Activated CD8-positive, alpha-beta memory T cell treated with anti-CD3 and anti-CD28 coated beads for 48 hours (primary cell): ENCODE measurements at places on chromosomes 1 and 21.

- no peak for DNase-seq
Measured at GRCh38 chr1:32172621-32173245, 6.7 kb upstream of the TXLNA start.

GRCh38 chr21:44372616-44373015, 19.2 kb downstream of the TRPM2 start:
- DNase-seq, result no peak

DNA sequence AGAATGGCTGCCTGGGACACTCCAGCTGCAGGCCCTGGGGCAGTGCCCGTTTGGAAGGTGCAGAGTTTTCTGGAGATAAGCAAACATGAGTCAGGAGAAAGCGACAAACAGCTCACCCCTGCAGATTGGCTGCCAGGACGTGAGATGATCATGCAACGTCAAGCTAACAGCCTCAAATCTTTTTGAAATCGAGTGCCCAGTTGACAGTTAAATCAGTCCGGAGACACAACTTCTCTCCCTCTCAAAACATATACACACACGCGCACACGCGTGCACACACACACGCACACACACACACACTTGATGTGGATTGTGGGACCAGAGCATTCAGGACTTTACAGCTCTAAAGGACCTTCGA, 49.4 kb downstream of the TENT5C start:
- no peak for DNase-seq

- no peak for DNase-seq
Measured at GRCh38 chr1:33569331-33569730, 96.9 kb downstream of the ZSCAN20 start.

GRCh38 chr1:66271216-66271903, 262.6 kb upstream of the SGIP1 start:
- no peak for DNase-seq

DNA sequence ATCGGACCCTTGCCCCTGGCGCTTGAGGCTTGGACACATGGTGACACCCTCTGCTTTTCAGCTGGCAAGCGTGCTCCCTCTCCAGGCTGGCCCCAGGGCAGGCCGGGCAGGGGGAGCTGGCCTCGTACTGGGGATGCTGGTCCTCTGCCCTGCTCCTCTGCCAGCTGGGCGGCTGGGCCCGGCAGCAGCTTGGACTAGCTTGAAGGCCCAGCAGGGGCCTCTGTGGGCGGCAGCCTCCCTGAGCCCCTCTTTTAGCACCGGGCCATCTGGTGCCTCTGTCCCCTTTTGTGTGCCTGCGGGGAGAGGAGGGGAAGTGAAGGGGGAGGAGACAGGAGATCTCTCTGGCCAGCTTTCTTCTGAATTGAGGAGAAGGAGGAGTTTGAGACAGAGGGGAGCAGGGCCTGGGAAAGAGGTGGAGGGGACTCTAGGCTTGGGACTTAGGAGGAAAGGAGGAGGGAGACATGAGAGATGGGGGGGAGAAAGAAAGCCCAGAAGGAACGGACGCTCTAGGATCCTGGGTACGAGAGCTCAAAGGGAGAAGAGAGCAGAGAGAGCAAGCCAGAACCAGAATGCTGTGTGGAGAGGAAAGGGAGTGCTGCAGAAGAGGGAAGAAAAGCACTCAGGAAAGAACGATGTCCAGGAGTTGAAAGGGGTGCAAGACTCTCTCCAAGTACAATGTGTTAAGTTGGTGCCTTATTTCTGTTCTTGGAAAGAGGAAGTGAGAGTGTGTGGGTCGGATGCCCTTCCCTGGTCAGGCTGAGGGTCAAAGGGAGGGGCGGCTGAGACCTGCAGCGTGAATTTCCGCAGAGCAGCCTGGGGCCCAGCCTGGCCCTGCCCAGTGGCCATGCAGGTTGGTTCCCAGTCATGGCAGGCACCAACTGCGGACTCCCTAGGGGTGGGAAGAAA, 40.3 kb downstream of the IER5 start:
- DNase-seq, result no peak

DNA sequence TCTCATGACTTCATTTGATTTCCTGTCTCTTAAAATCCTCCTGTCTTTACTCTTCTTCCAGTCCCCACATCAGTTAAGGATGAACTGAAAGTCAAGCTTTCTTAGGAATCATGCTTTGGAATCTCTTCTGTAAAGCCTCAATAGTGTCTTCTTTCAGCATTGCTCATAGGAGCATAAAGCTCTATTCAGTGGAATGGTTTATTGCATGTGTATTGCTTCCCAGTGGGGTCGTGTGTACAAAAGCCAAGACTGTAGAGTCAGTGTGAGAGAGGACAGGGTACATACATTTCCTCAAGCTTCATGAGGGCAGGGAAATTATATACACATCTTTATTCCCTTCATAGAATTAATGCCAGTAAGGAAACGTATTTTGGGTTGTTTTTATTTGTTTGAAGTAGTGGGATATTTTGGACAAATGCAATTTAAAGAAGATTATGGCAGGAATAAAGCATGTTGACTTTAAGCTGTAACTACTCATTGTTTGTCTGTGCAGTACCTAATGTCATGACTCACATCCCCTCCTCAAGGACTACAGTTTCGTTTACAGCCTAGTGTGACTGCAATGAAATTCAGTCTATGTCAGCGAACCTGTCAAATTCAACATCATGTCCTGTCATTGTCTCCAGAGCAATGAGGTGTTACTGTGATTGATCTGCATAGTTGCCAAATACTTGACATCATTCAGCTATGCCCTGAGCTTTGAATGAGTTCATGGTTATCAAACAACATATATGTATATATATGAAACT, 2164.2 kb downstream of the NCAM2 start:
- no peak for DNase-seq

- DNase-seq, result no peak
Measured at GRCh38 chr21:36861595-36862323, 104.7 kb downstream of the HLCS start.

DNA sequence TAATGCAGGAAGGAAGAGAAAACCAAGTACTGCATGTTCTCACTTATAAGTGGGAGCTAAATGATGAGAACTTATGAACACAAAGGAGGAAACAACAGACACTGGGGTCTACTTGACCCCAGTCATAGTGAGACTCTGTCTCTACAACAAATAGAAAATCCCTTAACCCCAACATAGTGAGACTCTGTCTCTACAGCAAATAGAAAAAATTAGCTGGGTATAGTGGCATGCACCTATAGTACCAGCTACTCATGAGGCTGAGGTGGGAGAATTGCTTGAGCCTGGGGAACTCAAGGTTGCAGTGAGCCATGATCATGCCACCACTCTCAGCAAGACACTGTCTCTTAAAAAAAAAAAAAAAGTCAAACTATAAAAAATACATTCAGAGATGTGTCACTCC, 42.7 kb downstream of the GIPC2 start:
- no peak for DNase-seq

DNA sequence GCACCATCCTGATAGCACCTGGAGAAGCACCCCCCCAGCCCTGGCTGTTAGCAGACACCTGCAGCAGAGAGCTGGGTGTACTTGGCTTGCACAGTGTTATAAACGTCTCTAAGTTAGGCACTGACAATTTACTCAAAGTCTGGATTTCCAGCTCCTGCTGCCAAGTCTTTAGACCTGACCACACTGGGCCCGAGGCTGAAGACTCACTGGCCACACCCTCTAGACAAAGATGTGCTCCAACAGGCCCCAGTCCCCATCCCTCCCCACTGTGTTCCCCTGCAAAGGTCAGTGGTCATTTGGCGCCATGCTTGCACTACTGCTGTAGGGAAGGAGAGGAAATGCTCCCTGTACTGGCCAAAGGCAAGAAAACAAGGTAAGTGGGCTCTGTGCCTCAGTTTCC, 31.1 kb downstream of the PADI6 start:
- no peak for DNase-seq

DNA sequence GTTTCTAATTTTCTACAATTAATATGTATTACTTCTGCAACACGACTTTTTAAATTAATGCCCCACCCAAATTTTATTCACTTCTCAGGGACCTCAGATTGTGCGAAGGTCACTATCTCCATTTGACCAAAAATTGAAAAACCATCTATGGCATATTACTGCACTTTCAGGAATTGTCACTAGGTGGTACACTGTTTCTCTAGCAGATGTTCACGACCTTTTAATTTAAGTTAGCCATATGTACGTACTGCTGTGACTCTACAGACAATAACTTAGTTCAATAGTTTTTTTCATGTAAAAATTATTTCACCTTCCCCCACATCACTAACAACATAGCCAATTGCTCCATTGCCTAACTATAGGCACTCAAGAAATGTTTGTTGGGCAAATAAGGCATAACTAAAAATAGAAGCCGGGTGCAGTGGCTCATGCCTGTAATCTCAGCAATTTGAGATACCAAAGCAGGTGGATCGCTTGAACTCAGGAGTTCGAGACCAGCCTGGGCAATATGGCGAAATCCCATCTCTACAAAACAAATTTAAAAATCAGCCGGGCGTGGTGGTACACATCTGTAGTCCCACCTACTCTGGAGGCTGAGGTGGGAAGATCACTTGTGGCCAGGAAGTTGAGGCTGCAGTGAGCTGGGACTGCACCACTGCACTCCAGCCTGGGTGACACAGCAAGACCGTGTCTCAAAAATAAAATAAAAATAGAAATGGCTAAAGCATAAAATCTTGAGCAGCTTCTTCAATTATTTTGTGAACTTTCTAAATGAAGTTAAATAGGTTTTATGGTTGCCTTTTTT, 75.7 kb upstream of the PKN2 start:
- DNase-seq, result no peak

DNA sequence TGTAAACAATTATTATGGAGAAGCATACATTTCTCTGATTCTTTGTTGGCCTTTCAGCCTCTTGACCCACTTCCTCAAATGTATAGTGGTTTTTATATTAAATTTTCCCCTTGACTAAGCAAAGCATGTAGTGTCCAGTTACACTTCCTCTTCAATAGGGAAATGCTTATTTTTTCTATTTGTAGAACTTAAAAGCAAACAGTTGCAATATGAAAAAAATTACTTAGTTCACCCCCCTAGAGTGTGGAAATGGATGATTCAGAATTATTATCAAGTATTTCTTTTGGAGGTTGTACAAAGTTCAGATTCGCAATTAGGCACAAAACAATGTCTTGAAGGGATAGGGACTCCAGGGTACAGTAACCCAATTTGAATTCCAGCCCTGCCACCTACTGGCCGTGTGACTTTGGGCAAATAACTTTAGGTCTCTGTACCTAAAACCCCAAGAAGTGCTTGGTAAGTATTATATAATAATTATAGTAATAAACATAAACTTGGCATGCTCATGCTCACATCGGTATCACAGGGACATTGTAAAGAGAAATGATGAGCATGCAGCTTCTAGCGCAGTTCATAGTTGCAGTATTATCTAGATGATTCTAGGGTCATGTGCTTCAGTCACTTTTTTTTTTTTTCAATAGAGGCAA, 28.6 kb upstream of the IFNGR2 start:
- DNase-seq, result no peak

- no peak for DNase-seq
Measured at GRCh38 chr1:9229549-9229948, 5.0 kb upstream of the H6PD start.

DNA sequence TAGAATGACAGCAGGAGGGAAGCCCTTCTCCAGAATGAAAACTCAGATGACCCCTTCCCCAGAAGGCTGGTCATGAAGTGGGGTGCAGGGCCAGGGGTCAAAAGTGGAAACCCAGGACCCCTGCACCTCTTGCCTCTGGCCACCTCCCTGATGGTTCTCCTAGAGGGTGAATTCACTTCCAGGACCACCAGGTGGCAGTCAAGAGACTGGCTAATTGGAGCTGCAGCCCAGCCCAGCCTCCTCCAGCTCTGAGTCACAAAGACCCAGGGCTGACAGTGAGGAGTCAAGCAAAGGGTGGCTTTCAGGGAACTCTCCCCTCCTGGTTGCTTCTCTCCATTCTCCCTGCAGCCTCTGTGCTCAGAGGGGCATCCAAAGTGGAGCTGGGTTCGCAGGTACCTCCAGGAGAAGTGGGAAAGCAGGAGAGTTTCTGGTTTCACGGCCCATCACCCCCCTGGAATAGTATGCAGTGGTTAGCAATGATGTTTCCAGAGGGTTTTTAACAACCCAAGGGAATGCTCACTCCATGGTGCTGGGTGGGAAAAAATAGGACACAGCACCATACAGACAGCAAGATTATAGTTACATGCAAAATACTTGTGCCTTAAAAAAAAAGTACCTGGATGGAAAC, 6.1 kb upstream of the EPHB2 start:
- DNase-seq, result peak; percentile 37

GRCh38 chr1:190124068-190124467, 353.6 kb downstream of the BRINP3 start:
- DNase-seq, result no peak

DNA sequence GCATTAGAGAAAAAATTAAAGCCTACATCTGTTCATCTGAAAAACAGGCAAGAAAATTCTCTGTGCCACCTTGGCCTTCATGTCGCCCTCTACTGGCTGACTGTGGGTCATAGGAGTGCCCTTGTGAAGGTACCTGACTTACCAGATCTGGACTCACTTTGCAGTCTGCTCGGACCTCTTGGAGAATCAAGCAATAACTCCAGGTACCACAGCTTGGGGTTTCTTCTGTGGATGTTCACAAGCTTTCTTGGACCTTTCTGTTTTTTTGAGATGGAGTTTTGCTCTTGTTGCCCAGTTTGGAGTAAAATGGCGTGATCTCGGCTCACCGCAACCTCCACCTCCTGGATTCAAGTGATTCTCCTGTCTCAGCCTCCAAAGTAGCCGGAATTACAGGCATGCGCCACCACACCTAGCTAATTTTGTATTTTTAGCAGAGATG, 2.4 kb upstream of the PRAMEF18 start:
- DNase-seq, result no peak

- DNase-seq, result no peak
Measured at GRCh38 chr1:205811660-205812059, 1.3 kb downstream of the SLC41A1 start.

DNA sequence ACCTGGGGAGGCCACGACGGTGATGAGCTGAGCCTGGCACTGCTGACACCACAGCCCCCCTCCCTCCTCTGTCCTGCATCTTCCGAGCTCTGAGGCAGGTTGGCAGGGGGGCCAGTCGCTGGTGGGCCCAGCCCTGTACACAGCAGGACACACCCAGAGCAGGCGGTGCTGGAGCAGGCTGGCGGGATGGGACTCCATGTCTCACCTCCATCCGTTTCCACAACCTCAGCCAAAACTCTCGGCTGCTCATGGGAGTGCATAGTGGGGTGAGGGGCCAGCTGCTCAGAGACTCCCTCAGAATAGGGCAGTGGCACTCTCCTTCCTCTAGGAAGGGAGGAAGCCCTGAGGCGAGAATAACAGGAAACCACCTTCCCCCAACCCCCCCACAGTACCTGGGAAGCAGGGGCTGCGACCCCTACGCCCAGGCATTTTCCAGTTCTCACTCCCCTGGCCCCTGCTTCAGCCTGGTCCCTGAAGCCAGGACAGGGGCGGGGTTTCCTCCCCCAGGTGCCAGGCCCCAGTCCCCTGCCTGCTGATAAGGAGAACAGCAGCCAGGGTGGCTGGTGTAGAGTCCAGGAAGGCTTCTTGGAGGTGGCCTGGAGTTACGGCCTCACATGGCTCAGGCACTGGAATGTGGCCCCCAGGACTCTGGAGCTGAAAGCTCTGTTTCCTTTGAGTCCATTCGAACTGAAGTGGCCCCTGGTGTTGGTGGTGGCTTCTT, 3.2 kb upstream of the IBA57 start:
- no peak for DNase-seq
